CD4-positive, CD25-positive, alpha-beta regulatory T cell (primary cell): ENCODE measurements at places on chromosomes 7 and 10. TPM values are rescaled to one million over a fixed set of nuclear protein-coding genes. Genes with fewer than 3 reads are reported as not detected.
A peak's percentile ranks its signal among the peaks of the same experiment; 100 is the strongest.

The COL13A1 gene
- not detected for polyA plus RNA-seq

The OPALIN gene
- not detected for polyA plus RNA-seq

The MMD2 gene
- polyA plus RNA-seq, result not detected

The VSTM4 gene
- not detected for polyA plus RNA-seq

The ATP6V0A4 gene
- polyA plus RNA-seq, result not detected

The PNLIP gene
- polyA plus RNA-seq, result not detected

The TMEM213 gene
- not detected for polyA plus RNA-seq

The MYO3A gene
- polyA plus RNA-seq, result not detected

DNA sequence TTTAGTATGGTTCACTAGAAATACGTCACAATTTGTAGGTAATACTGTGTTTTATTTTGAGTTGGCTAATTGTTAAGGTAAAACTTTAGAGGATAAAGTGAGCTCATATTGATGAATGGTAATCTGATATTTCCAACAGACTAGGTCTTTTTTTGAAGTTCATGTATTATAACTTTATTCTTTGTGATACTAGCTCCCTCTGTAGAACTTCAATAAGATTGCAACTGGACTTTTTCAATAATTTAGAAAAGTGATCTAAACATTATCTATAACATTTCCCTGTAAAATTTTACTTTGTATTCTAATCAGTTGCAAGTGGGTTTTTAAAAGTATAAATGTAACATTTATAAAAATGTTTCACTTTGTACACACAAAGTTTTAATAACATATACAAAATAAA lies 83.5 kb downstream of the ADK start:
- no peaks in the 10 kb centered on the region for H3K27me3 ChIP-seq
- no peaks in the 10 kb centered on the region for H3K36me3 ChIP-seq
- DNase-seq, result peak; percentile 21
- H3K27ac ChIP-seq, result no peak overlapping the region
- H3K4me1 ChIP-seq, result no peaks in the 10 kb centered on the region
- no peak overlapping the region for H3K4me3 ChIP-seq

DNA sequence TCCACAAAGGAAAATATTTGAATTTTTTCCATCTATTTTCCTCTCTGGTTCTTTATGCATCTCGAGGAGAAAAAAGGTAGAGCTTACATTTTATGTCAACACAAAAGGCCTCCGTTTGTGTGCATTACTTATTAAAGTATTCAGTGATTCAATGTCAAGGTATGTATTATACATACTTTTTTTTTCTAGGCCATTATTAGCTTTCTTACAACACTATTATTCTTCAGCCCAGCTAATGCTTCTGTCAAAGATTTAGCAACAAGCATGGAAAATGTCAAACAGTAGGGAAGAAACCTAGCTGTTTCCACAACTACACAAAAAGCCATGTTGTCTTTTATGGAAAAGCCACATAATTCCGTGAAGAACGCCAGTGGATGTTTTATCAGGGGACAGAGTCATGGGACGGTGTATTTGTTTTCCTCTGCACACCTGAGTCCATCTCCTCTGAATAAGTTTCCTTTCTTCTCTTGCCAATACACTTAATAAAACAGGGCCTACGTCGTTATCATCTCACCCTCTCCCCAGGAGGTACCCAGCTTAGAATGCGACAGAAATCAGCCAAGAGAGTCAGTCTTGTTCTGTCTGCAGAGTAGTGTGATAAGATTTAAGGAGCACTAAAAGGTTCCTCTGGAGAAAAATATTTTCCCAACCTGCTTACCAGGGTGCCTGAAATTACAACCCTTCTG lies 209.7 kb upstream of the AUTS2 start:
- no peaks in the 10 kb centered on the region for H3K36me3 ChIP-seq
- DNase-seq, result no peak
- H3K4me3 ChIP-seq, result no peak overlapping the region
- H3K27ac ChIP-seq, result no peak overlapping the region
- H3K4me1 ChIP-seq, result no peaks in the 10 kb centered on the region
- H3K27me3 ChIP-seq, result no peaks in the 10 kb centered on the region

DNA sequence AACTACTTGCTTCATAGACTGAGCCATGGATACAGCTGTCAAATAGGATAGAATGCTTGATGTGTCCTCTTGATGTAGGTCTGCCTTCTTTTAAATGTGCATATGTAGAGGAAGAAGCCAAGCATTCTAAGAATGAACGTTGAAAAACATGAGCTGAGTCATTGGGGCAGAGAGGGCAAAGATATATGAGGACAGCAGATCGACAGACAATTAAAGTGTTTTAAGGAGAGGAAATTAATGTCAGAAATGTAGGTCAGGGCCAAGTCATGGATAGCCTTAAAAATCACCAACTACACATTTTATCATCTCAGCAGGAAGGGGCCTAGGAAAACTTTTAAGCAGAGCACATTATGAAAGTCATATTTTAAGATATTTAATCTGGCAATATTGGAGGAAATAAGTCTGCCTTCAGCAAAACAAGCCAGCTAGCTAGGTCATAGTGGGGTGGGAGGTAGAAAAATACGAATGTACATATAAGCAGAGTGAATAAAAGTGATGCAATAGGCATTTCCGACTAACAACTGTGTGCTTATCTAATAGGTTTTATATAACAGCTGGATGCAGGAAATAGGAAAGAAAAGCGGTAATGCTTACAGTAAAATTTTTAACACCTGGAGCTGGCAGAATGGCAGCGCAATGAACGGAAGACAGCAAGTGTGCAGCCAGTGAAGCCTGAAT lies 638.3 kb upstream of the TPK1 start:
- no peak for DNase-seq
- no peaks in the 10 kb centered on the region for H3K4me1 ChIP-seq
- no peaks in the 10 kb centered on the region for H3K27me3 ChIP-seq
- no peaks in the 10 kb centered on the region for H3K36me3 ChIP-seq
- H3K4me3 ChIP-seq, result no peak overlapping the region

DNA sequence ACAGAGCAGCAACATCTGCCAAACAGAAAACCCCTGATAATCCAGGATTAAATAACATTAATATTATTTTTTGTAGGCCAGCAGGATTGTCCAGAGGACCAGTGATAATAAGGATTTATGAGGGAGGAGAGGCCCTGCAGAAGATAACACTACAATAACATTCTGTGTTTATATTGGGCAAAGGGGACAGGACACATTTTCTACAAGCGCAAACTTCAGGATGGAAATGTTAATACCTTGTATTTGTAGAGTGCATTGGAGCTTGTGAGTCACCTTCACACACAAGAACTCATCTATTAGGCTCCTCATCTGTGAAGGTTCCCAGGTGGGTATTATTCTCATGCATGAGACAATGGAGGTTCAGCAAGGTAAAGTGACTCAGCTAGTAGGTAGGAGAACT lies 51.0 kb downstream of the BAMBI start:
- no peaks in the 10 kb centered on the region for H3K4me1 ChIP-seq
- H3K27ac ChIP-seq, result no peak overlapping the region
- no peaks in the 10 kb centered on the region for H3K27me3 ChIP-seq
- no peaks in the 10 kb centered on the region for H3K36me3 ChIP-seq

- no peak overlapping the region for H3K4me3 ChIP-seq
- no peaks in the 10 kb centered on the region for H3K27me3 ChIP-seq
- no peaks in the 10 kb centered on the region for H3K4me1 ChIP-seq
- no peak for DNase-seq
- H3K36me3 ChIP-seq, result no peaks in the 10 kb centered on the region
Measured at GRCh38 chr7:55193245-55193644, 171.9 kb upstream of the LANCL2 start.

DNA sequence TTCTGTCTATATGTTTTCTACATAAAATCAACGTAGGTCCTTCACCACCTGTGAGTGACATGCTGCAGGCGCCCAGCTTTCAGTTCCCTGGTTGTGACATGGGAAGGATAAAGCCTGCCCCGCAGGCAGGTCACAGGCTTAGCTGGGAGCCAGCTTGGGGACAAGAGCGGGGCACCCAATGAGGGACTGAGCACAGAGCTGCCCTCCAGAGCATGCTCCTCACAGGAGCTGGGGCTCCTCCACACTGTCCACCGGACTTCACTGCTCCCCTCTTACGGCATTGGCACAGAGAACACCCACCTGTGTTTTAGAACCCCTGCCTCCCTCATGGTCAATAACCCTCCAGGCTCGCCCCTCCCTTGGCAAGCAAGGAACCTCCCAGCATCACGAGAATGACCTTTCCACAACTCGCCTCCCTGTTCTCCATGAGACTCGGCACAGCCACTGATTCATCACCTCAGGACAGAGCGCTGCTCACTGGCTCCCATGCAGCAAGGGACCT lies 187.1 kb downstream of the TNS3 start:
- H3K36me3 ChIP-seq, result no peaks in the 10 kb centered on the region
- no peaks in the 10 kb centered on the region for H3K4me1 ChIP-seq
- H3K27ac ChIP-seq, result no peak overlapping the region
- no peaks in the 10 kb centered on the region for H3K27me3 ChIP-seq

GRCh38 chr10:46079831-46080585 lies 33.9 kb upstream of the MSMB start:
- no peak overlapping the region for H3K27ac ChIP-seq
- no peaks in the 10 kb centered on the region for H3K4me1 ChIP-seq
- no peaks in the 10 kb centered on the region for H3K36me3 ChIP-seq
- no peak overlapping the region for H3K4me3 ChIP-seq
- no peaks in the 10 kb centered on the region for H3K27me3 ChIP-seq

GRCh38 chr7:147196481-147196880 lies 1079.9 kb downstream of the CNTNAP2 start:
- no peaks in the 10 kb centered on the region for H3K27me3 ChIP-seq
- no peak overlapping the region for H3K27ac ChIP-seq
- no peaks in the 10 kb centered on the region for H3K36me3 ChIP-seq
- DNase-seq, result no peak

DNA sequence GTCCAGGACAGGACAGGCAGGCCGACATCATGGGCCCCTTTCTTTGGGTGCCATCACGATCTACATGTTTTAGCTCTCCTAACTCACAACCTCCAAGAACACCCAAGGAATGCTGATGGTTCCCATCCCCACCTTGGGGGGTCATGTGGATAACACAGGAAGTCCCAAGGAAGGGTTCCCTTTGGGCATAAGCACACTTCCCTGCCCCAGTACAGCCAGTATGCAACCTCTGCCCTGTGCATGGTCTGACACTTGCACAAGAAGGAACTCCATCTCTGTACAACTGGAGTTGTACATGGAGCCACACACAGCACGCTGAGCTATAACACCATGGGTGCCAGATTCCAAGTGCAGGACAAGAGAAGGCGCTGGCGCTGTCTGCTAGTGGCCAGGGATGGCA lies 11.0 kb downstream of the MAT1A start:
- no peaks in the 10 kb centered on the region for H3K36me3 ChIP-seq
- no peak overlapping the region for H3K4me3 ChIP-seq
- no peak for DNase-seq

DNA sequence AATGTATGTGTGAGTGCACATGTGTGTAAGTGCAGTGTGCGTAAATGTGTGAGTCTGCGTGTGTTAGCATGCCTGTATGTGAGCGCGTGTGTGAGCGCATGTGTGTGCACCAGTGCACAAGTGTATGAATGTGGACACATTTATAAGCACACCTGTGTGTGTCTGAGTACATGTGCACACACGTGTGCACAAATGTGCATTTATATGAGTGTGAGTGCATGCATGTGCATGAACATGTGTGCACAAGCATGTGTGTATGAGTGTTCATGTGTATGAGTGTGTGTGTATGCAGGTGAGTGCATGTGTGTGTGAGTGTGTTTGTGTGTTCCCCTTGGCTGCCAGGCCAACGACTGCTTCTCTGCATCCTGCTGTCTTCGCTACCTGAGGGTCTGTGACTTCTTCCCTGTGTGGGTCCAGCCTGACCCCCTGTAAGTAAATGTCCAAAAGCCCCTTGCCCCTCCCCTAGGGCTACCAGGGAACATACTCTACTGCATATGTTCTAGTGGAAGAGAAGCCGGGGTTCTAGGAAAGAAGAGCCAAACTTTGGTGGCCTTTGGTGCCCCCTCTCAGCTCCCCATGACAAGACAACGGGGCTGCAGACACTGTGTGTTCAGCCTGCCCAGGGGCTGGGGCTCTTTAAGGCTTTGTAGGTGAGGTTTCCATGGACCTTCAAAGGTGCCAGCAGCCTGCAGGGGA lies 17.0 kb downstream of the GOLGA7B start:
- peaks cover 9% of the 10 kb centered on the region for H3K36me3 ChIP-seq
- no peak for DNase-seq
- peaks cover 10% of the 10 kb centered on the region for H3K4me1 ChIP-seq
- no peak overlapping the region for H3K4me3 ChIP-seq

DNA sequence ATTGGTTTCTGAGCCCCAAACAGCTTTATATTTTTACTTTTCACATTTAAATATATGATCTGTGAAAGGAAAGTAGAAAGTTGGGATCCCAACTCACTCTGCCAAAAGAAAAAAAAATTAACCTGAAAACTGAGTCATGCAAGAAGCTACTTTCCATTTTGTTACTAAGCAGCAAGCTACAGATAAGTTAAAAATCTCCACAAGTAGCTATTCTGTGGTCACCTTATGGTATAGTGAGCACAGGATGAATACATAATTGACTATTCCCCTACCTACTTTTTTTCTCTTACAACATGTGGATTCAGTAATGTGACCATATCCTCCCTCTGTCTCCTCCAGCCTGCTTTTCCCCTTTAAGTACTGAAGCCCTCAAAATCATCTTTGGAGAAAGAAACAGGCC lies 30.3 kb upstream of the CREB3L2 start:
- H3K27ac ChIP-seq, result no peak overlapping the region
- H3K4me3 ChIP-seq, result no peak overlapping the region
- no peaks in the 10 kb centered on the region for H3K36me3 ChIP-seq
- no peaks in the 10 kb centered on the region for H3K4me1 ChIP-seq
- no peak for DNase-seq

DNA sequence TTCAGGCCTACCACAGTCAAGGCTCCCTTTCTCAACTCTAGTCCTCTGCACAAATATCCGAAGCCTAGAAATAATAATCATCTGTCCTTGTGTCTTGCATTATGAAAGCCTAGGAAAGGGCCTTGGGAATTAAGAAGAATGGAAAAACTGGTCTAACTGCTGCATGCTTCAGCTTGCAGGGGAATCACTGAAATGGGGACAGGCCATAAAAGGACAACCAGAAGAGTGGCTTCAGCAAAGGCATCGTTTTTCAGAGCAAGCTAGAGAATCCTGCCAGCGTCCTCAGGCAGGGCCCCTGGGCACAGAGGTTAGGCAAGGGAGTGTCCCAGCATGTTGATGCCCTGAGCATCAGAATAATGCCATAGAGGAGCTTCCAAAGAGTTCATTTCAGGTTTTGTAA lies 13.2 kb downstream of the ERVW-1 start:
- DNase-seq, result no peak
- H3K4me1 ChIP-seq, result no peaks in the 10 kb centered on the region
- H3K27ac ChIP-seq, result no peak overlapping the region
- no peaks in the 10 kb centered on the region for H3K36me3 ChIP-seq
